Psoas muscle (tissue), 8 donors: ENCODE measurements at places on chromosomes 3 and 15.

DNA sequence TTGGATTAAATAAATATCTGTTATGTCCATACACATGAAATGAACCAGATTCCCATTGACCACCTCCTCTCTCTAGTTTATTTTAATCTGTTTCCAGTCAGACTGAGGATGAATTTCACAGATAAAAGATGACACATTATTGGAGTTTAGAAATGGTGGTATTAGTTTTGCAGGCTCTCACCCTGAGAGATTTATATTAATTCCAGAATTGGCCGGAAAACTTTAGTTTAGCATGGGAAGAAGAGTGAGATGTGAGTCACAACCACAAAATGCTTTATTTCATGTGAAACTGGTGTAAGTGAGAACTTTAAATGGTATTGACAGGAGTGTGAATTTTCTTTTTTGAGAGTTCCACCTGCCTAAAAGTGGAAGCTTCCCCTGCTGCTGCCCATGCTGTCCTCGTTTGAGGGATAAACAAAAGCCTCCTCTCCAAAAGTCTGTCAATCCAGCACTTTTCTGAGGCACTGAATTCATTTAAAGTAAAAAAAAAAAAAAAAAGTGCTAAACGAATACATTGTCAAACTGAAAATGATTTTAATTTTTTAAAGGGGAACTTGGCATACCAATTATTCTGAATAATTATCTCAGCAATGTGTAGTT is 65.1 kb upstream of the EPHA3 start:
- no peak for DNase-seq

GRCh38 chr15:89756897-89757296 is 5.8 kb upstream of the MESP1 start:
- no peak for DNase-seq

GRCh38 chr15:59236394-59236793 is 29.8 kb downstream of the LDHAL6B start:
- no peak for DNase-seq

DNA sequence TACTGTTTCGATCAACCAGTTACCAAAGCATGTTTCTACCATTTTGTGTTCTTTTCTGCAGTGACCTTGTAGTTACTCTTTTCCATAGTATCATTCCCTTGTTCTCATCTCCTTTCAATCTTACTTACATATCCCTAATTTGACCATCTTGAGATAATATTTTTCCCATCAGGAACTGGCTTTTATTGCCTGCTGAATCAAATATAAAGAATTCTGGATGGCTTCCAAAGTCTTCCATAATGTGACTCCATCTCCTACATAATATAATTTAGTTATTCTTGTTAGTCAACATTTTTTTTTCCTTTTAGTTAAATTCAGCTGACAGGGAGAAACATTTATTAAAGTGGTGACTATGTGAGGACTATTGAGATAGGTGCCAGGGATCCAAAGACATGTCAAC is 7.0 kb downstream of the USP8 start:
- no peak for DNase-seq

DNA sequence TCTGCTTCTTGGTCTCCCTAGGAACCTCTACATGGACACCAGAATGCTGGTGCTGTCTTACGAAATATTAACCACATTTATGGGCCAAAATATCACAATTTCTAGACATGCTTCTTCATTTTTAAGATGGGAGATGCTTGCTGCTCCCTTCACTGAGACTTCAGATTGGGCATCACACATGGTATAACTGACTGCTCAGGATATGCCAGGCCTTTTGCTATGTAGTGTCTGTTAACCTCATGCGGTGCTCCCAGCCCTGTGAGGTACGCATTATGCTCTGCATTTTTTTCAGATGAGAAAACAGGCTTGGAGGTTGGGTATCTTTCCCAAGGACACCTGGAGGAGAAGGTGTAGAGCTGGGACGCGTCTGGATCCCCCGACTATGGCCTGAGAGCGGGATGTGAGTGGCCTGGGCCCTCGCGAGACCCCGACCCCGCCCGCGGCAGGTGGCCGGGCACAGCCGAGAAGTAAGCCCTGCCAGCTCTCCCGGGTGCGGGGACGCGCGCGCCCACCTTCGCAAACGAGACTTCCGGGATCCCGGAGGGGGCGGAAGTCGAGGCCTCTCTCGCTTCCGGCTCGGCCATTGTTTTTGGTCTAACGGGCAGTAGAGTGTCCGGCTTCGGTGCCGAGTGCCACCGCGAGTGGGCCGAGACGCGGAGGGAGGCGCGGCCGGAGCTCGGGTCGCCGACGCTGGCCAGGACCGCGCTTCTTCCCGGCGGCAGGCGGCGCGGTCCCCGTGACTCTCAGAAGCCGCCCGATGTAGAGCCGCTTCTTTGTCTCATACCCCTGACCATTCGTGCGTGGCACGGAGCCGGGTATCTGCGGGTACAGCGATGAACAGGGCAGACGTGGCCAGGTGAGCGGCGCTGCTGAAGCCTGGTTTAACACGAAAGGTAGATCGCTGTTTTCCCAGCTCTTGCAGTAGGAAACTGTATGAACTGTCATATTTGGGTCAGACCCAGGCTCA is at the start of gene ZKSCAN7:
TSS of gene ZKSCAN7 (plus strand) at position 568 of the 967 bp plus-strand sequence. CDS start 1,855 bp downstream, outside the sequence.
- peak; percentile 64 for DNase-seq
